ENCODE measurements at places on chromosomes 2 and 18. TPM values are rescaled to one million over a fixed set of nuclear protein-coding genes. Genes with fewer than 3 reads are reported as not detected.

The MYOM1 gene
- under 0.01 TPM for total RNA-seq

The CXCR4 gene
- not detected for total RNA-seq

The ALLC gene
- total RNA-seq: not detected

The AGXT gene
- not detected for total RNA-seq

The SLC16A14 gene
- total RNA-seq: under 0.01 TPM

The ZSWIM2 gene
- total RNA-seq: not detected

The DSG4 gene
- not detected for total RNA-seq

The ADAM23 gene
- total RNA-seq: 3.7 TPM

The RND3 gene
- 147 TPM for total RNA-seq

The REL gene
- 4.5 TPM for total RNA-seq

The SERPINB11 gene
- not detected for total RNA-seq

The PRR30 gene
- total RNA-seq: not detected

The TOGARAM2 gene
- 0.37 TPM for total RNA-seq

The CACNB4 gene
- 0.37 TPM for total RNA-seq

The YIPF4 gene
- 11.5 TPM for total RNA-seq

The ALPG gene
- not detected for total RNA-seq

The OSBPL1A gene
- 46.1 TPM for total RNA-seq

The PMS1 gene
- total RNA-seq: 21.7 TPM

The RAPGEF4 gene
- under 0.01 TPM for total RNA-seq

The MRPS5 gene
- total RNA-seq: 36.4 TPM

The MATN3 gene
- 0.73 TPM for total RNA-seq

The TNFAIP6 gene
- 23.5 TPM for total RNA-seq

The TDRD15 gene
- total RNA-seq: not detected

Measured in subcutaneous preadipocyte (primary cell).